ENCODE measurements at places on chromosomes 1 and 21.
A peak's percentile ranks its signal among the peaks of the same experiment; 100 is the strongest.

DNA sequence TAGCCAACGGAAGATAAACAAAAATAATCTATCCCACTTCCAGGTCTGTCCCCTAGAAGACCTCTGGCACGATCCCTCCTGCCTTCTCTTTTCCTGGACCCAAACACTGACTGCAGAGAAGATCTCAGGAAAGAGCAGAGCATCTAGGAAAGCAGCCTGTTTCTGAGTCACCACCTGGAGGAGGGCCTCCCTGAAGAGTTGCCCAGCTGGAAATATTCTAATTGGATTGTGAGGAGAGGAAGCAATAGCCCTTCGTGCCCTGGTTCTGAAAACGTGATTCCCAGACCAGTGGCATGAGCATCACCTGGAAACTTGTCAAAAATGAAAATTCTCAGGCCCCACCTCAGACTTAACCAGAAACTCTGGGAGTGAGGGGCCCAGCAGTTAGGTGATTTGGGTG, 411.1 kb downstream of the SETD4 start:
- DNase-seq, result no peak

DNA sequence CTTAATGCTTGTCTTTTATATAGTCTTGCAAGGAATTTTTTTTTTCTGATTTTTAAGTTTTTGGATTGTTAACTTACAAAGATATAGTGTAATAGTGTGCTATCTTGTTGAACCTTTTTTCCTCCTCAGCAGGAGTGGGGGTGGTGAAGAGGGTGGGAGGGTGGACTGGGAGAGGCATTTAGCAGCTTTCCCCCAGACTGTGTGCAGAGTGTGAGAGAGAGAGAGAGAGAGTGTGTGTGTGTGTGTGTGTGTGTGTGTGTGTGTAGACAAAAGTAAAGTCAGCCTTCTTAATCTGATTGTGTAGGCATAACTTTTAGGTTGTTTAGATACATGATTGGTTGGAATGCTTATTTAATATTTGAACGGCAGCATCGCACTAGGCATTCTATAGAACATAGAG, 4.9 kb downstream of the CAMTA1 start:
- no peak for DNase-seq

DNA sequence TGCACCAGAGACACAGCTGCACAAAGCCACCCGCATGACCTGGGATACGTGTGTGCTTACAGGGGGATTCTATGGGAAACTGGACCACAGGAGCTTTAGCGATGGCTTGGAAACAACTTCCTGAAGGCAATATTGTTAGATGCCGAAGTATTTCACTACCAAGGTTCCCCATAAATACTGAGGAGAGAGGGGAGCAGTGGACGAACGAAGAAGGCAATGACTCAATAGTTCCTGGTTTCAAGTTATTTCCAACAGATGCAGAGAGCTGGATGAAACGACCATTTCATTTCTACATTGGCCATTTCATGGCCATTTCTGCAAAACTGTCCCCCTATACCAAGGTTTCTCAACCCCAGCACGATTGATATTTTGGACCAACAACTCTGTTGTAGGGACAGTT, 61.3 kb downstream of the CD34 start:
- no peak for DNase-seq

DNA sequence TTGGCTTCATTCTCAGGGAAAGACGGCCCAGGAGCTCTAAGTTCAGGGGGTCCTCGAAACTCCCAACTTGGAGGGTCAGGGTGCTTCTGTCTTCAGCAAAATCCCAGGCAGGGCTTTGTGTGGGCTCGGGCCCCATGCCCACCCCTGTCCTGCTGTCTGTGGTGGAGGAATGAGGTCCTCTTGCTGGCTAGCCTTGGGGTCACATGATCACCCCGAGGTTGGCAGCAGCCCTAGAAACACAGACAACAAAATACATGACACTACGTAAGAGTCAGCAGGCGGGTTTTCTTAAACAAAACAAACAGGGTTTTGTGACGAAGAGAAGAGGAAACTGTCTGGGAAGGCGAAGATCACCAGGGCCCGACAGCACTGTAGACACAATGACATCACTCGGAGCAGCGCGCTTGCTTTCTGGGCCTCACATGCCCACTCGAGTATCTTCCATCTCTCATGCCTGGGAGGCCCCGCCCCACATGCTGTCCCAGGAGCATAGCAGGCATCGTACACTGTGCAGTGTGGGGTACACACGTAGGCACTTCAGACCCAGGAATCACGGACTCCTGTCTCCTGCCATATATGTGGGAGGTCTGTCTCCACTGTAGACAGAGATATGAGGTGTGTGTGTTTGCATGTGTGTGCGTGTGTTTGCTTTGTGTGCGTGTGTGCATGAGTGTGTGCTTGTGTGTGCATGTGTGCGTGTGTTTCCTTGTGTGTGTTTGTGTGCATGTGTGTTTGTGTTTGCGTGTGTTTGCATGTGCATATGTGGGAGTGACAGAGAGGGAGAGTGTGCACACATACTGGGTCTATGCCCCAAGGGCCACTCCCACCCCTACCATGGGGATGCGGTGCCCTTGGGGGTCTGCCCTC, 94.7 kb downstream of the SIK1 start:
- no peak for DNase-seq

GRCh38 chr21:44845418-44846223, 27.8 kb upstream of the SUMO3 start:
- DNase-seq, result peak; percentile 69

DNA sequence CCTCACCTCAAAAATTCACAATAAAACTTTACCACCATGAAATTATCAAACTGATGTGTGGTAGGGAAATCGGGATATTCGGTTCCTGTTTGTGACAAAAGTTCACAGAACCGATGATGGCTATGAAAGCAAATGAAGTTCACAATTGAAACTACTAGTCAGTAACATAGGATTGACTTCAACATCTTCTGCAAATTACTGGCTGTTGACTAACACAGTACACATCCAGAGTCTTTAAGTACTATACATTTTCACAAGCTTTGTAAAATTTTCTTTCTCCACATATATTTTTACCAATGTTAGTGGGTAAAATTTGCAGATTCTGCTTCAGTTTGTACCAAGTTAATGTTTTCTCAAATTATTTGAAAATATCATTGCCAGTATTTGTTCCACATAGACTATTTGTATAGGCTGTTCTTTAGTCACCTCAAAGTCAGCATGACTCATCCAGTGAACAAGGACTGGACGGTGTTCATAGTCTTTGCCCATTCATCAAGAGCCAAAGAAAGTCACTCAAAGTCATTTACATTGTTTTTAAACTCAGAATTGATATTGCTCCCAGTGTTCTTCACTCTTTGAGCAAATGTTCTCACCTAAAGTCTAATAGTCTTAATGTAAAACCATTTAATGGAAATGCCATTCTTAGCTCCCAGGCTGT, 213.4 kb downstream of the USP25 start:
- DNase-seq, result no peak

- DNase-seq, result peak; percentile 47
Observed at GRCh38 chr1:212256369-212256768, 28.8 kb upstream of the PPP2R5A start.

GRCh38 chr1:91751275-91751674, 134.7 kb downstream of the TGFBR3 start:
- DNase-seq, result no peak

DNA sequence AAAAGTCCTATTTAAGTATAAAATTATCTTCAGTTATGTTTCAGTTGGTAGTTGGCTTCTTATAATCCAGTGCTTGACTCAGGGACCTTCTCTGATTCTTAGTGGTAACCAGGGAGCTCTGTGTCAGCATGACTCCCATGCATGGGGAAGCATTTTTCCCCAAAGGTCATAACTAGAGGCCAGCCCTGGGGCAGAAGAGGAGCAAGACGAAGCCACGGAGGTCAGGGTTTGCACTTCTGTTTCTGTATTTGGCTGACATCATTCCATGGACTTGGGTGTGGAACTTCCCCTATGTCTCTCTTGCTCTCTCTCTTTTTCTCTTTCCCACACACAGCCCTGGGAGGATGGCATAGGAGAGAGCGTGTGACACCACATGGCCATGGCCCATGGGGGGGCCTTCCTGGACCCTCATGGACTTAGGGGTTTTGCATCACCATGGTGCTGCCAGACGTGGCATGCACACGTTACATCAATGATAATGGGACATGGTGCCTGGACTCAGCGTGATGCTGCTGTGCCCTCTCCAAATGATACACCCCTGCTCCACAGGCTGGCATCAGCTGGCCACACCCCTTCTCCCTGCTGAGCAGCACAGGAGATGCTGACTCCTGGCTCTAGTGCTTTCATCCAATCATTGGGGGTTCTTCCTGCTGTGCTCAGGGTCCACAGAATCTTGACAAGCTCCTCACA, 260.5 kb downstream of the KCNJ6 start:
- DNase-seq, result no peak

DNA sequence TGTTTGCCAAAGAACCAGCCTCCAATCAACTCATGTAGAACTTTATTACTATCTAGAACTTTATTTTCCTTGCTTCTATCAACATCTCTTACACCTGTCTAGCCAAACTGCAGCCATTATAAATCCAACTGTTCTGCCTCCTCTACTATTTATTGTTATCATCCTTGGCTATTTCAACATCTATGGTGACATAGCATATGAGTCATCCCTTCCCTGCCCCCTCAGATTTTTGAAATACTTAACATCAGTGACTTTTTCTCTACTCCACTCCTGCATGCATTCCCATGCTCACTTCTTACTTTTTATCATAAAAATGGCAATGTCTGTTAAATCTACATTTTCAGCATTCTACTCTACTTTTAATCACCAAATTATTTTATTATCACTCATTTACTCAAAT, 544.9 kb upstream of the NEGR1 start:
- no peak for DNase-seq

DNA sequence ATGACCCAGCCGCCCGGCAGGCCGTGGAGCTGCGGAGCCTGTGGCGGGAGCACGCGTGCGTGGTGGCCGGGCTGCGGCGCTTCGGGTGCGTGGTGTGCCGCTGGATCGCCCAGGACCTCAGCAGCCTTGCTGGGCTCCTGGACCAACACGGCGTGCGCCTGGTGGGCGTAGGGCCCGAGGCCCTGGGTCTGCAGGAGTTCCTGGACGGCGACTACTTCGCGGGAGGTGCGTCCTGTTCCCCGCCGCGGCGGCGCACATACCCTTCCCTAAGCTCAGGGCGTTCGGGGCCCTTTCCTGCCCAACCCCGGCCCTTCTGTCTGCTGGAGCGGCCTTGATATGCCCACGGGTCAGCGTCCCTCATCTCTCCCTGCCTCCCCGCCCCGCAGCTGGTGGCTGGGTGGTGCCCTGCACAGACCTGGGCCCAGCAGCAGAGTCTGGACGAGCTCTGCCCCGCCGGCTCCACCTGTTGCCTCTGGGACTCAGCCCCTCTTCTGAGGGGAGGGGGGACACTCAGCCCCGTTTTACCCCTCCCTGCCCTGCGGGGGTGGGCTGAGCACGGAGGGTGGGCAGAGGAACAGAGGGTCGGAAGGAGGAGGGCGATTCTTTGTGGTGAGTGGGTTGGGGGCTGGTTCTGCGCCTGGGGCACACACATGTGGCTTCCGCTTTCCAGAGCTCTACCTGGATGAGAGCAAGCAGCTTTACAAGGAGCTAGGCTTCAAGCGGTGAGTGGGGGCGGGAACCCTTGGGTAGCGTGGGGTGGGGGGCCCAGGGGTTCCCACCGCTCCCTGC, 688 bp downstream of the PRXL2B start:
- DNase-seq, result peak; percentile 23

GRCh38 chr1:101219924-101220870, 16.6 kb upstream of the S1PR1 start:
- DNase-seq, result no peak

- no peak for DNase-seq
Observed at GRCh38 chr1:233183226-233184020, 112.1 kb downstream of the PCNX2 start.

DNA sequence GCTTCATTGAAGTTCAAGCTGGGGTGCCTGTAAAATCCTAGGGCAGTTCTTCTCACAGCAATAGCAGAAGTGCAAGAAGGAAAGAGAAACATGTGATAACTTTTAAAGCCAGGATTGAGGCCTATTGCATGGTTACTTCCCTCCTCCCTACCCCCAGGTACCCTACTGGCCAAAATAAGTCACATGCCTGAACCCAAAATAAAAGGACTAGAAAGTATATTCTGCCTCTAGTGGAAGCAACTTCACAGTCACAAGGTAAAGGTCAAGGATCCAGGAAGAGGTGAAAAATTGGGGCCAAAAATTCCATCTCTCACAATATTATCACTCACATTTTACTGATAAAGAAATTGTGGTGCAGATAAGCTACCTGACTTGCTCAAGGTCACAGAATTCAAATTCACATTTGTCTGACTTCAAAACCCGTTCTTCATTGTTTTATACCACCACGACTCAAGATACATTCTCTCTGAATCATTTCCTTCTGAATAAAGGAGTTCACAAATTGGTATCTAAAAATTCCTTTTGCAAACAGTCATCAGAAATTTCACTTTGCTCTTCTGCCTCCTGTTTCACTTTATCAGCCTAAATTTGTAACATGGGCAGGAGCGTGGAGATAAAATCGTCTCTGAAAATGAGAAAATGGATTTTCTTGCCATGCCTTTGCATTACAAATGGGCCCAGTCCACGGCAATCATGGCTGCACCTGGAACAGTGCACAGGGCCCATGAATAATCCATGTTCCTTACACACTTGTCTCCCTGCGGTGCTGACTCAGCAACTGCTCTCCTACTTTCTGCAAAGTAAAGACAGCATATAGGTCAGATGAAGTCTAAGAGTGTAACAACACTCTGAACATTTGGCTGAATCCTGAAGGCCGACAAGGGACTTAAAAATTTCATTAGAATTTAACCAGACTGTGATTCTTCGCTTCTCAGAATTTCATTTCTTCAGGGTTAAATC, 485.3 kb upstream of the NFIA start:
- no peak for DNase-seq

- DNase-seq, result no peak
Observed at GRCh38 chr1:116472431-116472961, 98.3 kb downstream of the CD58 start.

DNA sequence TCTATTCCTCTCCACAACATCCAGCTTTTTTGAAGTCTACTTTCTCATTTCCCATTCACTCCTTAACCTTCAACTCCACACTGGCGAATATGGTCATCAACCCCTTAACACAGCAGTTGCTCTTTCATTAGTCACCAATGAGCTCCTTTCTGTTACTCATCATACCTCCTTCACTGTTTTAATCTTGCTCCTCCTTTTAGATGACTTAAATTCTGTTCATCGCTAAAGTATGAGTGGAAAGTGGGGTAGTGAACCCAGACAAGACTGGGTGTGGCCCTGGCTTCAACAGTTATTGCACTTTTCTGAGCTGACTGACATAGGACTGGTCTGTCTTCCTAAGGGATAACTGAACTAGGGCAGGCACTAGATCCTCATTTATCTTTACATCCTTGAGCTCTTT, 51.3 kb downstream of the AKT3 start:
- no peak for DNase-seq

- DNase-seq, result no peak
Observed at GRCh38 chr1:243501002-243501401, 245.2 kb downstream of the SDCCAG8 start.

DNA sequence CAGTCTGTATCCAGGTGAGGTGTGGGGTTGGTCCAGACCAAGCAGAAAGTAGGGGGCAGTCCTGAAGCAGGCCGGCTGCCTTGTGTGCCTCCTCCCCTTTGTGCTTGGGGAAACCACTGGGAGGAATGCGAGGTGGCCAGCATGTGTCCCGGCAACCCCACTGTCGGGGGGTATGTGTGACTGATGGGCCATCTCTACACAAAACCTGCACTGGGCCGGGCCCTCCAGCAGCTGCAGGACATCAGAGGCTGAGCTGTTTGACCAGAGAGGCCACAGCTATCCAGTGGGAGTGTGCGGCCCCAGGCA, 33.3 kb downstream of the TMEM51 start:
- DNase-seq, result no peak

- DNase-seq, result no peak
Observed at GRCh38 chr1:111369177-111369576, 58.4 kb downstream of the OVGP1 start.
